ENCODE measurements at places on chromosomes 5 and 9.

DNA sequence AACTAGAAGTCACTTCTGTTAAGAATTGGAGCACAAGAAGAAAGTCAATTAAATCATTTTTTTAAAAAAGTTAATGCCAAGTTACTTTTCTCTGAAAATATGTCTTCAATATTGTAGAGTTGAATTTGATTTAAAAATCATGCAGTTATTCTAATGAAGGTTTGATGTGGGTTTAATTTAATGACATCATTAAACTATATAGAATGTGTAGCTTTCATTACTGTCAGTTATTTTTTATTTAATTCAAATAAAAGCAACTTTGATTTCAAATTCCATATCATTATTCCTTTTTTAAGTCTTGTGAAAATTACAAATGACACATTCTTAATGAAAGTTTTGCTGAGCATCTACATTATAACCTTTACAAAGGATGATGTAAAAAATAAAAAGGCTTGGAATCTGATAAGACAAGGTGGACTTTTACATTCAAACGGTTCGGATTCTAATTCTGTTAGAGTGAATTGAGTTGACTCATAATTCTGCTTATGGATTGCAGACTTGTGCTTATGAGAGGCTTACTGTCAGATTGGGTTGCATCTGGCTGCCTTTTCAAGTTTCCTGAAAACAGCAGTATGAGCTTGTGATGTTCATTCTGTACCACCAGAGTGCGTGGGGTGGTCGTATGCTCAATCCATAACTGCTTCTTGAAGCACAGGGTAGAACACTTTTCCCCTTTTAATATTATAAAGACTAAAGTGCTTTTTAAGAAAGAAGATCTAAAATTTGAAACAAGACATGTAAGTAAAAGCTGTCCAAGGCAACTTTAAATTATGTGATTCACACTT, 253.0 kb upstream of the ARRDC3 start:
- no peak for DNase-seq

- DNase-seq: no peak
Observed at GRCh38 chr9:16345902-16346301, 524.6 kb downstream of the BNC2 start.

- DNase-seq: no peak
Observed at GRCh38 chr9:37406603-37407401, 15.7 kb upstream of the GRHPR start.

DNA sequence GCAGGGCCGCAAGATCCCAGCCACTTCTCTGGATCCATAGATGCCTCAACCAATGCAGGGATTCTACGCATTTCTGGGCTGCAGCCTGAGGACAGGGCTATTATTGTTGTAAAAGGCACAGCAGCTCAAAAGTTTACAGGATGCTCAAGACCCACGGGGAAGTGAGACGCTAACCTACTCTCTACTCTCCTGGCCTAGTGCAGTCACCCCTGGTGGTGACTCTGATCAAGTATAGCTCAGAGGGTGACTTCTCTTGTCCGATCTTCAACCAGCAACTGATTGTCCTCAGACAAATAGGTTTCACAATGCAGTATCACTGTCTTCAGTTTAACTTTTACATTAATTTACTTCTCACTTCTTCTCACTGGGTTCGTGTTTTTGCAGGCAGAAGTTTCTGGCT, 34.3 kb upstream of the ZNF354B start:
- no peak for DNase-seq

DNA sequence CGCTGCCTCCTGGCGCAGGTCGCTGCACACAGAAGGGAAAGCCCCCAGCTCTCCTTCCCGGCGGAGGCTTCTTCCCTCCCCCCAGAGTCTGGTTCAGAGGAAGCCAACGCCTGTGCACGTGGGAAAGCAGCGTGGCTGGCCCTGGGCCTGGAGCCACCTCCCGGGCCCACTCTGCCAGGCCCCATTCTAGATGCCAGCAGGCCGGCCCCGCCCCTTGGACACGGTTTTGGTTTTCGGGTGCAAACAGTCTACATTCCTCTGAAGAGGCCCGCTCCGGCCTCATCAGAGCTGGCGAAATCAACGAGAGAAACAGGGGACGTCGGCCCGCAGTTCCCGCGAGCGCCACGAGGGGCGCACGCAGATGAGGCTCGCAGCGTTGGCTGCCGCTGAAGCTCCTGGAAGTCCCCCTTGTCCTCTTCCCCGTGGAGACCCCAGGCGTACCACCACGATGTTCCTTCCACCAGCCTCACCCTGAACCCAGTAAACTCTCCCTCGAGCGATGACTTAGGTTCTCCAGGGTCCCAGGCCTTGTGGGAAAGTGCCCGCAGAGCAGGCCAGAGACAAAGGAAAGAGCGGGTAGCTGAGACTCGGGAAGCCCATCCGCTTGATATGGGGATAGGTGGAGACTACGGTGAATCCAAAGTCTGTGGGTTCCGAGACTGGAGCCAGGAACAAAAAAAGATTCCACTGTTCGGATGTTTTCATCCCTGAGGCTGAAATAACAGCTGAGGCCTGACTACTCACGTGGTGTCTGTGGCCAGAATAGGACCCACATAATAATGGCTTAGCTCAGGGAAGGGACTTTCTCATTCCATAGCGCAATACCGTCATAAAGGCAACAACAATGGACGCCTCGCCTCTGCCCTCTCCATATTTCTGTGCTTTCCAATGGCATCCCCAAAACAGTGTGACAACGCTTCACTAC, 64.2 kb downstream of the KLF4 start:
- peak; percentile 8 for DNase-seq

DNA sequence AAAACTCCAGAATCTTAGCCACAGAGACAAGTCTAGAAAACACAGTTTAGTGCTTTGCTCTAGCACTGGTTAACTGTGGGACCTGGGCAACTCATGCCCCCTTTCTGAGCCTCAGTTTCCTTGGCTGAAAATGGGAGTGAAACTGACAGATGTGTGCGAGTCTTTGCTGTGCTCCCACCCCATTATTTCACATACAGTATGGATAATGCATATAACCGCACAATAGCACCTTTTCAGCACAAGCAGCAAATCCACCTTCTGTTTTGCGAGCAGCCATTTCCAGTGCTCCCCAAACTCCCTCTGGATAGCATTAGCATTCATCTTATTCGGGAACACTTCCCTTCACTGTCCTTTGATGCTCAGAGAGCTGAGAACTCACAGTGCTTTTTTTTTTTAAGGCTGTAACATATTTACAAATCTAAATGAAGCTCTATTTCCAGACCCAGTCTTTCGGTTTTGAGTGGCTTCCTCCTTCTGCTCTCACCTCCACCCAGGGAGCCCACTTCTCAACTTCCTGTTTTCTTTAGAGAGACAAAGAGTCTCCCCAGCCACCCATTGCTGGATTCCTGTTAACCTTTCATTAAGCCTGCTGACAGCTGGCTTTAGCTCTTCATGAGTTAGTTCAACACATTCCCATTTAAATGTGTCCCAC, 49.2 kb downstream of the TIMD4 start:
- DNase-seq: peak; percentile 2

GRCh38 chr9:131707733-131708157, 32.1 kb downstream of the RAPGEF1 start:
- no peak for DNase-seq
